ENCODE measurements at places on chromosomes 12 and 14. TPM values are rescaled to one million over a fixed set of nuclear protein-coding genes. Genes with fewer than 3 reads are reported as not detected.

GRCh38 chr12:2129076-2129475 lies 76.3 kb downstream of the CACNA1C start:
- no peak for DNase-seq

GRCh38 chr14:76138758-76139723 lies 12.7 kb upstream of the GPATCH2L start:
- no peak for DNase-seq

DNA sequence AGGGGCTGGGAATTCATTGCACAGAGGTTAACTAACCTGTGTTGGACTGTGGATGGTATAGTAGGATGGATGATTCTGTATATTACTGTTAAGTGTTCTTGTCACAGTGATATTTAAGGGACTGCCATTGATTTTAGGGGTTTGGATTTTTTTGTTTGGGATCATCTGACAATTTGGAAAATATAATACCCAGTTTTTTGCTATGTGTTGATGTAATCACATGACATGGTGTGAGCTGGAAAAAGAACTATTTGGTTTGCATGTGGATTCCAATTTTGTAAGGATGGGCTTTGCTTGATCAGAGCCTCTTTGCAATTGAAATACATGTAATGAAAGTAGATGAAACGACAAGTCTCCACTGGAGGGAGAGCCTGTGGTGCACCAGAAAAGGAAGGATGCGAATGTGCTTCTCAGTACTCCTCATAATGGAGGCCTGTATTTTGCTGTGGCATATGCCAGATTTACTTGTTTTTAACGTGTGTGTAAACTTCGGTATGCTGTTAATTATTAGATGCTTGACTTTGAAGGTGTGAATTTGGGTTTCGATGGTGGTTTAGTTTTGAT lies 2.7 kb downstream of the DYRK2 start:
- DNase-seq: no peak

DNA sequence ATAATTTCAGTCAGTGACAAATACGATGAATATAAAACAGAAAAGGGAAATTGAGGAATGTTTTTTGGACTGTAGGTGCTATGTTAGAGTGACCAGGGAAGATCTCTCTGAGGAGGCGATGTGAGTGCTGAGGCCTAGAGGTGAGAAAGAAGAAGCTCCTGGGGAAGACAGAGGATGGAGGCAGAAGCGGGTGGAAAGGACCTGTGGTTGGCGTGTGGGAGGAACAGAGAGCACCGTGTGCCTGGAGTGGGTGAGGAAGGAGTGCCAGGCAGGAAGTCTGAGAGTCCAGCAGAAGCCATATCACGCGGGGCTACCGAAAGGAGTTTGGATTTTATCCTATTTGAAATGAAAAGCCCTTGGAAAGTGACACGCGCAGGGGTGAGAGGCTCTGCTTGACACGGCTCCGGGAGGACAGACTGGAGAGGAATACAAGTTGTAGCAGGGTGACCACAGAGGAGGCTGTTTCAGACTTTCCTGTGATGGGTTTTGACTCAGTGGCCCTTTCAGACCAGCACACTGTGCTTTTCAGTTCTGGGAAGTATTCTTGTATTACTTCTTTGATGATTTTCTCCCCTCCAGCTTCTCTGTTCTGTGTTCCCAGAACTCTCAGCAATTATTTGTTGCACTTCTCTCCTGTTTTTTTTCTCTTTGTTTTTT lies 96.9 kb downstream of the VRK1 start:
- no peak for DNase-seq

DNA sequence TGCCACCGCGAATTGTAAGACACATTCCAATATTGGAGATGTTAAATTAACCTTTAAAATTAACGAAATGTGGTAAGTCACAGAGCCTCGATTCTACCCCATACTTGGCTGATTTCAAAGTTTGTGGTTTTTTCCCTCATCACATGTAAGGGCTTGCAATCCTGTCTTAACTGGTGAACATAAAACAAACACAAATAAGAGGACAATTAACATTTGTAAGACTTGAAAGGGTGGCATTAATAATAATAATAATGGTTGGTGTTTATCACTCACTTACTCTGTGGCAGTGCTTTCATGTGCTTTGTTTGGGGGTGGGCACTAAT lies 26.6 kb downstream of the PPFIBP1 start:
- DNase-seq: no peak

- no peak for DNase-seq
Measured at GRCh38 chr12:9810671-9811070, 16.6 kb upstream of the KLRF1 start.

DNA sequence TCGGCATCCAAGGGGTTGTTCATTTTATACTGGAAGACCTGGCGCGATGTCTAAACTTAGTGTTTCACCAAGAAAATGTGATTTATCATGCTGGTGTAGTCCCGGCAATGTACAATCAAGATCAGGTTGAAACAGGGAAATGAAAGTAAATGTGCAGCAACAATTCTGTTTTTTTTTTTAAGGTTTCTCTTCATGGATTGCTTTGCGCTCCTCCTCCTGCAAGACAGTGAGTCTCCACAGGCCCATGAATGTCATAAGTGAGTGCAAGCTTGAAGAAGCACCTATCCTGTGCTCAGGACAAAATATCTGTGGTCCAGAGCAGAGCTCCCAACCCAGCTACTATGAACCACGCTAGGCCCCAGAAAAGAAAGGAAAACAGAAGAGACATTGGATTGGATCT lies 143.4 kb downstream of the KCNK10 start:
- no peak for DNase-seq

DNA sequence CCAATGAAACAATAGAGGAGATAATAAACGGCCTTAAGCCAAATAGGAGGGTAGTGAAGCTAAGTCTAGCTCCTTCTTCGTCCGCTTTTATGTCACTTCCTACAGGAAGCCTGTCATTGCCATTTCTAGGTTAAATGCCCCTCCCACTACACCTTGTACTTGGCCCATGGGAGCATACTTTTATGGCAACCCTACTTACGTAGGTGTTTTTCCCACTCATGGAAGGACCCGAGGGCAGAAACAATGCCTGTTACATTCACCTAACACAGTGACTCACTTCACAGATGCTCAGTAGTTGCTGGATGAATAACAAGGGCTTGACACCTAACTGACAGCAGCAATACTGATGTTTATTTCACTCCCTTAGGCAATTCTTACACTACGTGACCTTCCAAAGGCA lies 44.5 kb downstream of the ALKBH1 start:
- no peak for DNase-seq

GRCh38 chr12:7656121-7656520 lies 9.6 kb downstream of the APOBEC1 start:
- DNase-seq: no peak

Gene EXOC3L4
- 2.4 TPM for total RNA-seq

GRCh38 chr12:74619884-74620283 lies 82.2 kb downstream of the ATXN7L3B start:
- DNase-seq: no peak

DNA sequence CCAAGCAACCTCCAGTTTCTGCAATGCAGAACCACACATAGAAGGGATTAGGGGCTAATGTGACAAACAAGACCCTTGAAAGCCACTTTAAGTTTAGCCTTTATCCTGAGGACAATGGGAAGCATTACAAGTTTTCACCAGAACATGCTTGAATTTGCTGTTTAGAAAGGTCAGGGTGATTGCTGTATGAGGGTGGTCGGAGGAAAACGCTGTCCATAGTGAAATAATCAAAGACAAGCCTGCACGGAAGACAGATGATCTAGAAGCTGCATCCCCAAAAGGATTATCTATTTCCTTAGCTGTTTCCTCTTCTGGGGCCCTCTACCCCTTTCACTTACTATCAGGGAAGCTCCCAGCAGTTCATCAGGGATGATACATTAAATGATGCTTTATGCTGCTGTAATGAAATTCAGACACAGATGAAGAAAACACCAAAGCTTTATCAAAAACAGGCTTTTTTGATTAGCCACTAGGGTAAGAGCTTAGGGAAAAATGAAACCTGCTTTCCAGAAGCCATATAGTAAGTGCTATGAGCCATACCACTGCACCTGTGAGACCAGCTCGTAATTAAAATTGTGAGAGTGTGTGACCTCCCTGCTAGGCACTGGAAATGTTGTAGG lies 6.5 kb downstream of the HAL start:
- DNase-seq: no peak

DNA sequence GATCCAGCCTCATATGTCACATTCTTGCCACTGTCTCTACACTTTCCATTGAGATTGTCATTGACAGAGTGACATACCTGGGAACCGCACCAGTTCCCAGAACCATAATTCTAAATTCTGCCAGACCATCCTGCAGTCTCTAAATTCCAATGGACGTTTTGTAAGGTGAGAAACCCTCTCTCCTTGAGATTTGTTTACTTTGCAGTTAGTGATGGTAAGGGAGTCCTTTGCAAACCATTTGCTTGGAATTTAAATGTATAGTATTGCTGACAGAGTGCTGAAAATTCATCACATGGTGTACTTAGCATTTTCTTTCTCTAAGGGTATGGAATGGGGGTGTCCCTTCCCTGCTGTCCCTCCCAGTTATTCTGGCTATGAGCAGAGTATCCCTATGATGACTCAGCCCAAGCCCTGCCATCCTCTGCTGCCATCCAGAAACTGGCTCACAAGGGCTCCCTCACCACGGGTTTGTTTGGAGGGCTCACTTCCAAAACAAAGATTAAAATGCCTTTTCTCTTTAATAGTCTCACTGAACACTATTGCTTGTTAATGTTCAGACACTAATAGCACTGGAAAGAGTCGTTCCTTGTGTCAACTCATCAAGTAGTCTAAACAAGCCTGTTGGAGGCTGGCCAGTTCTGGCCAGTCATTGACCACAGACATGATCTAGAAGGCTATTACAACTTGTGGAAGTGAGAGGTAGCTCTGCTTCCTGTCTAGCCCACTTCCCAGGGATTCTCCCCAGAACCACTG lies 129.0 kb upstream of the HMGA2 start:
- DNase-seq: no peak

DNA sequence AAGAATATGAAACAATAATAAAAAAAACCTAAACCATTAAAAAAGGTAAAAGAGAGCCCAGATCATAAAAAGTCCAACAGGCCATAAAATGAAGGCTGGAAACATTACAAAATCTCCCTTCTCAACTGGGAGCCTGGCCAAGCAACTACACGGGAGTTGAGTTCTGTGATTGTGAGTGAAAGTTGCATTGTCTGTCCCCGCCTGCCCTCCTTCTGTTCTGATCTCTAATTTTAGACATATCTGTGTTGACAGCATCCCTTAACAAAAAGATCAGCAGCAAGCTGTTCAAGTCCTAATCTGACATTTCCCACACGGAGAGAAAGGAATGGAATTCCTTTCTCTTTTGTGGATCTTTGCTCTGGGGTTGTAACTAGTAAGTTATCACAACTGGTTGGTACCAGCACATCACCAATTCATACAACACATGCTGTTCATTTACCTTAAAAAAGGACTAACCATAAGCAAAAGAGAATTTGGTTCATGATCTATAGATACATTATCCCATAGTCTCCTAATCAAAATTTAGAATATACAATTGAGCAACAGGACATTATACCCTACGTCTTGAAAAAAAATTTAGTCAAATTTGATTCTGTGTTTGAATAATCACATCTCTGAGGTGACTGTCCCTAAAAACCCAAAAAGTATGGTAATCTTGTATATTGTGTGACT lies 205.1 kb upstream of the GZMB start:
- no peak for DNase-seq

GRCh38 chr12:92973614-92974013 lies 44.5 kb upstream of the EEA1 start:
- DNase-seq: no peak

GRCh38 chr14:61125041-61125866 lies 144.2 kb downstream of the SLC38A6 start:
- peak; percentile 68 for DNase-seq

DNA sequence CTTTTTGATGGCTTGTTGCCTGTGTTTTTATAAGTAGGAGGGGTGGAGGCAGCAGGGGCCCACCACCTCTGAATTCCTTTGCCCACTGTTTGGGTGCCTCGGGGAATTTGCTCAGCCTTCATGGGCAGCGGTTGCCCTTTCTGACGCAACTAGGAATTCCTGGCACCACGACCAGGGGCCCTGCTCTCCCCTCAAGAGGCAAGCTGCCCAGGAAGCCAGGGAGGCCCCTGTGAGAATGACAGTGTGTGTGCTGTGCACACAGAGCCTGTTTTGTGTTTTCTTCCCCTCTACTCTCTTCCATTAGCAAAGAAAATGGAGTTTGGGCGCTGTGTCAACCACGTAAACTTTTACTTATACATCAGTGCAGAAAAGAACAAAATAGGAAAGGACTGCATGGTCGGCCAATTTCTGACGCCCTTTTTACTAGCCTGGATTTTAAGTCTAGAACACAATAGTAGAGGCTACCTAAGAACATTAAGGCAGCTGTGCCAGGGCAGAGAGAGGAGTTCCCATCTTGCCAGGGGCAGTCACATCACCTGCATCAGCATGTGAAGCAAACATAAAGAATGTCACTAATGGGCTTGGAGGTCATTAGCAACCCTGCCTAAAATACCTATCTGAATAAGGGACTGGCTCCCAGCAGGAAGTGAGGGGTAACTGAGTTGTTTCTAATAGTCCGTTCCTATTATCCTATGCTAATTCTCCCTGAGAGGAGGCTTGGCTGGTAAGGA lies 17.9 kb upstream of the PTGR2 start:
- no peak for DNase-seq

Gene CCDC38
- total RNA-seq: not detected
